ENCODE measurements at places on chromosomes 16 and 17. TPM values are rescaled to one million over a fixed set of nuclear protein-coding genes. Genes with fewer than 3 reads are reported as not detected.

DNA sequence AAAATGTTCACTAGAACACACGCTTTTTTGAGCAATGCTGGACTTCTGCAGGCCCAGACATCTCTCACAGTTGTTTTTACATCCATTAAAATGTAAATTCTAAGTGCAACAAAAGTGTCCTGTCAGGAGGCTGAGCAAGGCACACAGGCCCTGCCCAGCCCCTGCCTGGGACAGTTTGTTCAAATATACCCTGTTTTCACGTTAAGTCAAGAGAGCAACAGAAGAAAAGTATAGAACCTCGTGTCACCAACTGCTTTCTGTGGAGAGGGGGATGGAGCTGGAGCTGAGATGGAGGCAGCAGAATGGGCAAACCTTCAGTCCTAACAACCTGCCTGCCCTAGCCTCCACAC is 4.3 kb upstream of the HOXB2 start:
- DNase-seq: no peak
- peaks cover 1% of the 10 kb centered on the region for H3K4me1 ChIP-seq
- H3K27me3 ChIP-seq: peaks cover 86% of the 10 kb centered on the region
- H3K36me3 ChIP-seq: no peaks in the 10 kb centered on the region

DNA sequence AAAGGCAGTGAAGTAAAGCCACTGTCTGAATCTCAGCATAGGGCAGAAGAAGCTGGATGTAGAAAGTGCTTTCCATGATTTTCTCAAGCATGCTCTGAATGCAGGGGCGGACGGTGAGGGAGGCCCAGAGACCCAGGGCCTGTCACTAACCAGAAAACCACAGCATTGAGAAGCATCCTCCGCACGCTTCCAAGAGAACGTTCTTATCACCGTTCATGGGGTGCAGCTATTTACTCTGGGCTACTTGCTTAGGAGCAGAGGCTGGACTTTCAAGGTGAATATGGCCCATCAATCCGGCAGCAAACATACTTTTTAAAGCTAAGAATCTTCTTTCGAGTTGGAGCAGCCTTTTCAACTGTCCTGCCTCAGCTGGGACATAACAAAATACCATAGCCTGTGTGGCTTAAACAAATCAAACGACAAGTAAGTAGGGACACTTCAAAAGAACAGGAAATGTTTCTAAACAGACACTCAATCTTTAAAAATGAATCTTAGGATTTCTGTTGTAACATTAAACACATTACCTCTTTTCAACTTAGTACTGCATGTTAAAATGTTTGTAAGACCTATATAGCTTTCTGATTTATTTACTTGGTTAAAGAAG is 46.5 kb upstream of the CDRT4 start:
- H3K4me3 ChIP-seq: no peak overlapping the region
- no peaks in the 10 kb centered on the region for H3K27me3 ChIP-seq
- H3K36me3 ChIP-seq: peaks cover 29% of the 10 kb centered on the region
- H3K4me1 ChIP-seq: peaks cover 26% of the 10 kb centered on the region

- H3K4me3 ChIP-seq: no peak overlapping the region
- H3K36me3 ChIP-seq: peaks cover 4% of the 10 kb centered on the region
Observed at GRCh38 chr16:58264961-58265479, 29.8 kb downstream of the PRSS54 start.

Gene CDH1
- 0.21 TPM for total RNA-seq

Gene ZG16B
- total RNA-seq: not detected

GRCh38 chr17:62187681-62188080 is 122.6 kb upstream of the MED13 start:
- H3K4me3 ChIP-seq: no peak overlapping the region
- no peak for DNase-seq
- H3K27ac ChIP-seq: no peak overlapping the region
- no peaks in the 10 kb centered on the region for H3K36me3 ChIP-seq
- H3K4me1 ChIP-seq: peaks cover 7% of the 10 kb centered on the region
- no peaks in the 10 kb centered on the region for H3K27me3 ChIP-seq

- H3K4me3 ChIP-seq: no peak overlapping the region
- H3K27ac ChIP-seq: peak overlapping the region; percentile 76
- H3K4me1 ChIP-seq: peaks cover 37% of the 10 kb centered on the region
- H3K27me3 ChIP-seq: no peaks in the 10 kb centered on the region
- DNase-seq: no peak
Observed at GRCh38 chr17:41549596-41550039, 21.5 kb upstream of the KRT19 start.

Measured in osteocyte (in vitro differentiated cells).